ENCODE measurements at places on chromosomes 13 and 19.

- DNase-seq, result no peak
These were observed 248.0 kb downstream of the RFC3 start for GRCh38 chr13:34065928-34066327.

GRCh38 chr19:43636121-43636683, 3.4 kb downstream of the CADM4 start:
- DNase-seq, result peak; percentile 38

GRCh38 chr13:99303863-99304521, 3.2 kb downstream of the GPR183 start:
- no peak for DNase-seq

DNA sequence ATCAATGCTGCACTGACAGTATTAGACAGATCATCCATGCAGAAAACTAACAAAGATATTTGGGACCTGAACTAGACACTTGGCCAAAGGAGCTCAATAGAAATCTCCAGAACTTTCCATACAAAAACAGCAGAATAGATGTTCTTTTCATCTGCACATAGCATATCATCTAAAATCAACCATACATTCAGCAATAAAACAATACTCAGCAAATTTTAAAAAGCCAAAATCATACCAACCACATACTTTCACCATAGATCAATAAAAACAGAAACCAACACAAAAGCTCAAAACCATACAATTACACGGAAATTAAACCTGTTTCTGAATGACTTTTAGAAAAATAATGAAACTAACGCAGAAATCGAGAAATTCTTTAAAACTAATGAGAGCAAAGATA, 592.6 kb downstream of the SLITRK5 start:
- DNase-seq, result no peak

- DNase-seq, result no peak
These were observed 420.5 kb upstream of the HTR2A start for GRCh38 chr13:47317356-47317755.

DNA sequence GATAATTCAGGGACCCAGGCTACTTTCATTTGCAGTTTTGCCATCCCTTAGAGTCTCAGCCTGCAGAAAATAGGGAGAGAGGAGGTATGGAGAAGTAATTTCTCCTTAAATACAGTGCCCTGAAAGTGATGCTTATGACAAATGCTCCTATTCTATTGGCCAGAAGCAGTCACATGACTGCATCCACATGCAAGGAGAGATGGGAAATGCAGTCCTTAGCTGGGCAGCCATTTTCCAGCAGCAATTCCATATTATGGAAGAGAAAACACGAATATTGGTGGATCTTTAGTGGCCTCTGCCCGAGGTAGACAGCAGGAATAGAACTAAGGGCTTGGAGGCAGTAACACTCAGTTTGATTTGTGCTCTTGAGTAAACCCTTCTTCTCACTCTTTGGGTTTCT, 39.4 kb downstream of the VAV1 start:
- peak; percentile 84 for DNase-seq

GRCh38 chr19:14164724-14165493, 28.5 kb upstream of the ASF1B start:
- DNase-seq, result no peak

DNA sequence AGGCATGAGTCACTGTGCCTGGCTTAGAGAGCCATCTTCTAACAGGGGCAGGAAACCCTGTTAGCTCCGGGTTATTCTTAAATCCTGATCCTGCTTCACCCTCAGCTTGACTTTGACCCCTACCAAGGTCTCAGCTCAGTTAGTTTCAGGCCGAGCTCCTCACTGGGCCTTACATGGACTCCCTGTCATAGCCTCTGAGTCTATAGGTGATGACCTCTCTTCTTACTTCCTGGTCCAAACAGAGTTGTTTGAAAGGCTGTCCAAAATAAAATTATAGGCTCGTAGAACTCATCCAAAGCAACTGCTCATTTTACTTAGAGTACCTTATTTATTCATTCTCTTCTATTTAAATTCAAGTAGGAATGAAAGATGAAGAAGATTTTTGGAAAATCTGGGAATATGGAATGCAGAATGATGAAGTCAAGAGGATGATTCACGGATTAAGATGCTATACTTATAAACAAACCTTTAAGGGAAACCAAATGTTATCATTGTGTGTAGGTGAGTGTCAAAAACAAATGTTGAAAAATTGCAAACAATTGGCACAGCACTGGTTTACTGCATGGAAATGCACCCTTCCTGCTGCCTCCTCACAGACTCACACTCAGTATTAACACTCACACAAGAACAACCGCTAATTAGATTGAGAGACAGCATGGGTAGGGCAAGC, 174.1 kb downstream of the RGCC start:
- no peak for DNase-seq

- no peak for DNase-seq
These were observed 88.8 kb downstream of the ANKRD10 start for GRCh38 chr13:110826101-110826500.

DNA sequence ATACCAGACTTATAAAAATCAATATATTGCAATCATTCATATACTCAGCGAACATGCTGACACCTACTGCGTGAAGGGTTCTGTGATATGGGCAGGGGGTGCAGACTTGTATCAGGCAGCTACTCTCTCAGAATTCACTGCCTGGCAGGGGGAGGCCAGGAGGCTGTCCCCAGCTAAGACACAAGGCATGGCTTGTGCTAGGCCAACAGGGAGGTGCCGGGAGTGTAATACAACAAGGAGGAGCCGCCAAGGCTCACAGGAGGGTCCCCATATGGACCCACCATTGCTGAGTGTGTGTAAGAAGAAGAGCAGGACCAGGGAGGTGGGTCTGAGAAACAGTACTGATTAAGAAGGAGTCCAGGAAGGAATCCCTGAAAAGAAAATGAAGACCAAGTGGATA, 97.2 kb downstream of the COL4A2 start:
- DNase-seq, result no peak

DNA sequence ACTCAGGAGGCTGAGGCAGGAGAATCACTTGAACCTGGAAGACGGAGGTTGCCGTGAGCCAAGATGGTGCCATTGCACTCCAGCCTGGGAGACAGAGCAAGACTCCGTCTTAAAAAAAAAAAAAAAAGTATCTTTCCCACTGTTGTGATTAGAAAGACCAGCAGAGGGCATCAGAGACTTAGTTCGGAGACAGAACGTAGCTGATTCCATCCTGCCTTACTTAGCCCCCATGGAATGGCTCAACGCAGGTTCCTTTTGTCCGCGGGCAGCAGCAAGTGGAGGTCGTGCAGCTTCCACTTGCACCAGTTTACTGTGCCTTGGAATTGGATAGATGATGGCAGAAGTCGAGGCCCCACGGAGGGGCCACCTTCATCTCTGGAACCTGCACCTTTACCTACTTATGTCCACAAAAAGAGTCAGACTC, 8.1 kb downstream of the TIMM29 start:
- DNase-seq, result peak; percentile 83

DNA sequence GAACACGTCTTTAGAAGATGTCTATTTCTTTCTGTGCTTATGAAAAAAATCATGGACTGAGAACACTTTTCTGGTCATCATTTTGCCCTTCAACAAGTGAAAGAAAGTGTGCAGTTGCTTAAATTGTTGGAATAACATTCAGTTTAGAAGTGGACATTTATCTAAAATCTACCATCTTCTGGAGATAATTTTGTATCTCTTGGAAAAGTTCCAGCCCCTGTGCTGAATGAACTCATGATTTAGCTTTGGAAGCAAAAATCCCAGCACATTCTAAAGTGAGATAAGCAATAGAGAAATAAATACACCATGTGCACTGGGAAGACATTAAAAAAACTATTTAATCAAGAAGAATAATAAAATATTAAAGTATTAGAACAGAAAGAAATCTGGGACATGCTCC, 1420.8 kb upstream of the SLC10A2 start:
- no peak for DNase-seq

- no peak for DNase-seq
These were observed 19.5 kb upstream of the SPRY2 start for GRCh38 chr13:80360453-80360800.

GRCh38 chr13:40963927-40964326, 55.2 kb downstream of the ELF1 start:
- no peak for DNase-seq

DNA sequence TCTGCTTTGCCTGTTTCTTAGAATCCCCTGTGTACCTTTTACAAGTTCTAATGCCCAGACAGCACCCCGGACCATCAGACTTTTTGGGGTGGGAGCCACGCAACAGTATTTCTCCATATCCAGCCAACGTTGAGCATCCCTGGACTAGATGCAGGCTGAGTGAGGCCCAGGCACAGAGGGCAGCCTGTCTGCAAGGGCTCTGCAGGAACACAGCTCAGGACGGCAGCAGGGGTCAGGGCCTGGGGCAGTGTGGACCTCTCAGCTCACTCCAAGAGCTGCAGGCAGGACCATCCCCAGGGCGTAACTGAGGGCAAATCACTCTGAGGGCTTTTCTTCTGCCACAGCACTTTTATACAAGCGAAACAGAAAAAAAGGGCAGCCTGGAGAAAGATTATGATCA, 95.8 kb downstream of the DNAJC15 start:
- DNase-seq, result no peak

- DNase-seq, result no peak
These were observed 1.2 kb downstream of the SPART start for GRCh38 chr13:36344886-36345437.

Data from iPS DF 19.7 (cell line).